HuH-7 (cell line): ENCODE measurements at places on chromosomes 5 and 9.

DNA sequence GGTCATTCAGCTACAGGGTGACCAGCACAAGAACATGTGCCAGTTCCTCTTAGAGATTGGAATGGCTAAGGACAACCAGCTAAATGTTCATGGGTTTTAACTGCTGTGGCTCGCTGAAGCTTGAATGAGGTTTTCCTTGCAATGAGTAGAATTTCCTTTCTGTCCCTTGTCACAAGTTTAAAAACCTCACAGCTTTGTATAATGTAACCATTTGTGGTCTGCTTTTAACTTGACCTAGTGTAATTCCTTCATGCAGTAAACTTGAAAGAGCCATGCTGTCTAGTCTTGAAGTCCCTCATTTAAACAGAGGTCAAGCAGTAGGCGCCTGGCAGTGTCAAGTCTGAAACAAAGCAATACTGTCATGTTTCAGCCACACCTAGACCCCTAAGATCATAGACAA, 181.3 kb upstream of the DMRT1 start:
- no peak for DNase-seq

GRCh38 chr5:42120070-42120469, 195.0 kb downstream of the FBXO4 start:
- DNase-seq, result no peak

- no peak for DNase-seq
Measured at GRCh38 chr5:458547-459353, 15.8 kb downstream of the EXOC3 start.

DNA sequence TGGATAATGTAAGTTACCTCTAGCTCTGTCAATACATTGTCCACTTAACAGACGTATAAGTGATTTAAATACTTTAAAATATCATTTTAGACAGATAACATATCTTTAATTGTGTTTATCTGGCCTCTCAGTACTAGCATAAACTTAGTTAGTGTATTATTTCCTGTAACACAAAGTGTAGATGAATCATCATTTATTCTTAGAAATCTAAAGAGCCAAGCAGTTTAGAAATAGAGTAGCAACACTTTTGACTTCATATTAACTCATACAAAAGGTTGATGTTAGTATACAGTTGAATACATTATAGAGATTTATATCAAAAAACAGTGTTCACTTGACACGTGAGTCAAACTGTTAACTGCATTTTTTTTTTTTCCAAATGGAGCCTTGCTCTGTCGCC, 18.0 kb downstream of the NCBP1 start:
- no peak for DNase-seq

- DNase-seq, result peak; percentile 16
Measured at GRCh38 chr5:13866792-13867191, 77.7 kb downstream of the DNAH5 start.

GRCh38 chr9:105117234-105117633, 127.2 kb upstream of the SLC44A1 start:
- DNase-seq, result no peak

DNA sequence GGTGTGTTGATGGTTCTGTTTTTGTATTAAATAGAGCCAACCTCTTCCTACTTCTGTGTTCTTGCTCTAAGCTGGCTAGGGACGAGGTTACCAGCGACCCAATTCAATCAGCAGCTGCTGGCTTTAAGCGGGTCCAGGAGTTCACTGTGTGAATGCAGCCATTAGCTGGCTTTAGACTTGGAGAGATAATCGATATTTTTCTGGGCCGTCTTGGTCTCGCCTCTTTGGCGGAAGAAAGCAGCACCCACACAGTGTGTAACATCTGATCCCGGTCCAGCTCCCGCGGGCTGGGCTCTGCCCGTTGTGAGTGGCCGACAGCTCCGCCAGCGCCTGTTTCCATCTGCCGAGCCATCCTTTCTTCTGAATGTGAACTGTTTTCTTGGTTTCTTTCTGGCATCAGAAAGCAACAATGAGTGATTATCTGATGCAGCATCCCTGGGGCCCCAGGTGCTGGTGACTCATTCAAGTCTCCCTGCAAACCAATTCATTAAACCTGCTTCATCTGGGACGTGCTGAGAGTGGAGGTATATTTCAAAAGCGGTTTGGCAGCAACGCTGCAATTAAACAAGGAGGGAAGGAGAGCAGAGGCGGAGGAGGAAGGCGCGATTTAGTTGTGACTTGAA, 90.8 kb upstream of the IRX4 start:
- DNase-seq, result no peak

GRCh38 chr5:171956887-171957495, 49.4 kb downstream of the FBXW11 start:
- no peak for DNase-seq

- DNase-seq, result no peak
Measured at GRCh38 chr5:126096442-126097006, 326.7 kb upstream of the GRAMD2B start.

DNA sequence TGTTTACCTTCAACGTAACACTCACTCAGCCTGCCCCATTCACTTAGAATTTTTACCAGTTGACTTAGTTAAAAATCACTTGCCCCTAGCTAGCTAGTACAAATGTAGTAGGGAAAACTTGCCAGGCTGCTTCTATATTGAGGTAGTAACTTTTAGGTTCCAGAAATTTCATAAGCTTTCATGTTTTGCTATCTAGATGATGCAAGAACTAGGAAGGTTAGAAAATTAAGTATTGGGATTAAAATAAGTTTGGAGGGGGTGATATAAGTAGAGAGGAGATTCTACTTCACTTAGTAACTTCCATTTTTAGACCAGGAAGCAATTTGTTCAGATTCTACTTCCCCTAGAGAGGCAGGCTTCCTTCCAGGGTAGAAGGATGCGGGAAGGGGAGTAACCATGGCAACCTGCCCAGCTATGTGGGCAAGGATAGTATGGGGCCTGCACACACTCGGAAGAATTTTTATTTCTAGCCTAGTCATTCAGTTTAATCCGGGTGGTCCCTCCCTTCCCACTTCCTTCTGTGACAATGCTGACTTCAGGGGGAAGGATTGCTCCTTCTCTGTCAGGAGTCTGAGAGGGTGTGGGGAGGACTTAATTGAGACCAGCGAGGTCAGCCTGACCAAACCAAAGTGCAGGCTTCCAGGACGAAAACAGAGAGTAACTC, 4.2 kb downstream of the DAB2 start:
- DNase-seq, result no peak
